ENCODE measurements at places on chromosomes 1 and 21.

DNA sequence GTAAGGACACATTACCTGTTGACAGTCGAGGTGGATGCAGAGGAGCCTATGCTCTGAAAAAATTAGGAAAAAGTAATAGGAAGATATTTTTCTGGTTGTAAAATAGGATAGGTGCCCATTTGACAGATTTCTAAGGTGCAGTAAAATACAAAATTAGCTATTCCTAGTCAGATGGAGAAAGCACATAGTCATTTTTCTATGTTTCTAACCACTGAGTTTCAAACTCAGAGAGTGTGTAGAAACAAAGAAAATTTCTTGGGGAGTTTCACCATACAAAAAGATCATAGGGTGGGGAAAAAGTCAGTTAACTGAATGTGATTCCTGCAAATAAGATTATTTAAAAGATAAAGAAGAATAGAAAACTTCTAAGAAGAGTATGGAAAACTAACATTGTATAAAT is 666.9 kb downstream of the KCNT2 start:
- no peak for DNase-seq

GRCh38 chr1:241828463-241829021 is 19.5 kb upstream of the EXO1 start:
- DNase-seq = no peak

GRCh38 chr1:89942014-89942413 is 52.9 kb upstream of the ZNF326 start:
- no peak for DNase-seq

DNA sequence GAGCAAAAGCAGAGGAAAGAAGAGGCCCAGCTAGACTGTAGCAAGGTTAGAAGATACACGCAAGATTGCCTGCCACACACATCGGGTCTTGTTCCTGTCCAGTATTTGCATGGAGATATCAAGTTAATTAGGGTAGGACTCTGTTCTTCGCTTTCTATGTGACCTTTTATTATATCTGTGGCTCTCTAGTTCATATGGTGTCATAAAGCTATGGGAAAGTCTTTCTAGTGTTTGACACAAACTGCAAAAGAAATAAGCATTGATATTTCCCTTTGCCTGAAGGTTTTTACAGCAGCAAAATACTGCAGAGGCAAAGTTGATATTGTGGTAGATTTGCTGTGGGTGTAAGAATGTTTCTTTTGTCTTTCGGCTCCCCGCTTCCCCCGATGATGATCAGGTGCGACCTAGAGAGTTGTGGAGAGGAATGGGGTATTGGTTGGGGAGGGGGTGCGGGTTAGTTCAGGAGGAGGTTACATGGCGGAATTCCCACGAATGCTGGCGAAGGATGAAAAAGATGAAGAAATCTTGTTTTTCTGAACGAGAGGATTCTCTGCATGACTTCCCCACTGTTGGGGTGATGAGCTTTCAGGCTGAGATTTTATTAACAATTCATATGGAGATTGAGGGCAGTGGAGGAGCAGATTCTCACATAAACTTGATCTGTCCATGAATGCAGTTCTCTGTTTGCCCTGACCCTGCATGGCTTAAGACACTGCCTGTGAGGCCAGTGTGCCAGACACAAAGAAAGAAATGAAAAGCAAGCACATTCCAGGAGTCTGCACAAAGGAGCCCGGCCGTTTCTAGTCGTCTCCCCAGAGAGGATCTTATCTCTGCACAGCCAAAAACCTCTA is 550.2 kb downstream of the USP25 start:
- no peak for DNase-seq

- no peak for DNase-seq
These were observed 772.0 kb downstream of the LTN1 start for GRCh38 chr21:28220680-28221079.

DNA sequence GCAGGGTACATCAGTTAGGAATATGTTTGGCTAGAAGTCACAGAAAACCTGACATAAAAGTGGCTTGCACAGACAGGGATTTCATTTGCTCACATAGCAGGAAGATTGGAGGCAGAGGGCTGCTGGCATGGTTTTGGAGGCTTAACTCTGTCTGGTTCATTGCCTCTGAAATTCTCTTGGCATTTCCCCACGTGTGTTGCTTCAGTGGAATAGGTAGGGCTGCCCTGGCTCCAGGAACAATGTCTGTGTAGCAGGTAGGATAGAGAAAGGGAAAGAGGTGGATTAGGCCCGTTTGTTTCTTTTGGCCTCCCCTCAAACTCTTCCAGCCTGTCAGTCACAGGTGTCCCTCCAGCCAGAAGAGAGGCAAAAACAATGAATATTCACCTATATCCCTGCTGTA is 20.5 kb upstream of the SIPA1L2 start:
- DNase-seq = no peak
